ENCODE measurements at places on chromosomes 3 and 15.

- DNase-seq: no peak
Observed at GRCh38 chr3:127637971-127638370, 9.0 kb downstream of the PODXL2 start.

- no peak for DNase-seq
Observed at GRCh38 chr3:42745291-42745745, 27.7 kb downstream of the CCDC13 start.

DNA sequence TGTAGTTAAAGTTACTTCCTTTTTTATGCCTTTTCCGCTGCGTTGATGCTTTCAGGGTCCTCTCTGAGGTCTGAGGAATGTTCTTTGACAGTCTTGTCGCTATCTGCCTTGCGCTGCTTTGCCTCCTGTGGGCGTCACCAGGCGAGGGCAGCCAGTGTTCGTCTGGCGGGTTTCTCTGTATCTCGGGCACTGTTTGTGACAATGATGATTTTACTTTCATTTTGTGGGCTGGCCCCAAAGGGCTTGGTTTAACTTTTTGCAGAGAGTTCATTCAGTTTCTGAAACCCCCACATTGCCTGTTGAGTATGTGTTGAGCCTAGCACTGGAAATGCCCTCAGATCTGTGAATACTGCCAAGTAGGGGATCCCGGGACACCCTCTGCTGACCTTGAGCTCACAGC, 24.6 kb upstream of the SACM1L start:
- DNase-seq: no peak

GRCh38 chr3:127015282-127016042, 32.5 kb downstream of the PLXNA1 start:
- DNase-seq: peak; percentile 59

GRCh38 chr3:105429034-105429762, 62.5 kb downstream of the ALCAM start:
- no peak for DNase-seq

DNA sequence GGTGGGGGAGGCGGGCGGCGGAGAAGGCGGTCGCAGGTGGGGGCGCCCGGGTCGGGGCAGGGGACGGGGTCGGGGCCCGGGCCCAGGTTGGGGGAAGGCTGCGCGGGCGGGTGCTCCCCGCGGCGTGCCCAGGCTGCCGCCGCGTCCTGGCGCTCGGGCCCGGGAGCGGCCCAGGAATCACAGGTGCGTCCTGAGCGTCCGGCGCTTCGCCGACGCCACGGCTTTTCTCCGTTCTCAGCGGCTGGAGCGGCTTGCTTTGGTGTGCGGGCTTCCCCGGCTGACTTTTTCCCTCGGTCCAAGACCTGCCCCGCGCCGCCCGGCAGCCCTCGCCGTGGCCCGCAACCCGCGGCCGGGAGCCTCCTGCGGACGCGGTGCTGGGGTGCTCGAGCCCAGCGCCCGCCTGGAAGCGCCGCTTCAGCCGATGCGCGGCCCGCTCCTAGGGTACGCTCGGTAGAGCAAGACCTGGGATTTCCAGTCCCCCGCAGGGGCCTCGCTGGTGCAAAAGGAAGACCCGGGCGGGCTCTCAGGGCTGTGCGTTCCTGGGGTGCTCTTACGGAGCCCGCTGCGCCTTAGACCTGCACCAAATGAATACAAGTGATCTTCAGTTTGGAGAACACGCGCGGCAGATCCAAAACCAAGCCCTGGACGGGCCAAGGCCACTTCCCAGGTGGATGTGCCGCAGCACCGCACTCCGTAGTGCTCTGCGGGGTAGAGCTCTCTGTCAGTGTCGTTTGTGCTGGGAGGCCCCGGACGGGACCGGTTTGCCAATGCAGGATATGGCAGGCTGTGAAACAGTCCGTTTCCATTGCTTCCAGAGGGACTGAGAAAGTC, 639 bp downstream of the NIPA1 start:
- peak; percentile 62 for DNase-seq

DNA sequence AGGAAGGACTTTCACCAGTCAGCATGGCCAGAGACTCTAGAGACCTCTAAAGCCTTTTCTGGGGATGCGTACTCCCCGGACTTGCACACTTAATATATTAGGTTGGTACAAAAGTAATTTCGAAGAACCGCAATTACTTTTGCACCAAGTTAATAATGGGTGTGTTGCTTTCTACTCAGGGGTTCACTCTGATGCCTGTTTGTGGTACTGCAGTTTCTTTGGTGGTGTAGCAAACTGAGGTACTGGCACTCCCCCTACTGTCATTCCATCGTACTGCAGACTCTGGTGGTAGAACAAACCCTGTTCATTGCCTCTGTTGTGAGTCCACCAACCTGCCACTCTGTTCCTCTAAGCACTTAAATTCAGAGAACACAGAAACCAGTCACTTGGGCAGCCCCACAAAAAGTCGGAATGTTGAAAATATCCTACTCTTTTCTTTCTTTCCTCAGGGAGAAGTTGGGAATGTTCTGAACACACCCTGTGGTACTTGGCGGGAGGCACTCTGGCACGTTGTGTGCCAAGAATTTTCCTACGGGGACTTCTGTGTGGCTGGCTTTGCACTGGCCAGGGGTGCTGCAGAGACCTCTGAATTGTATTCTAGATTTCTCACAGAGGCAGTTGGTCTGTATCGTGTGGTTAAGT, 46.3 kb downstream of the GABRG3 start:
- peak; percentile 88 for DNase-seq

- DNase-seq: no peak
Observed at GRCh38 chr3:69690-70089, 126.9 kb upstream of the CHL1 start.

DNA sequence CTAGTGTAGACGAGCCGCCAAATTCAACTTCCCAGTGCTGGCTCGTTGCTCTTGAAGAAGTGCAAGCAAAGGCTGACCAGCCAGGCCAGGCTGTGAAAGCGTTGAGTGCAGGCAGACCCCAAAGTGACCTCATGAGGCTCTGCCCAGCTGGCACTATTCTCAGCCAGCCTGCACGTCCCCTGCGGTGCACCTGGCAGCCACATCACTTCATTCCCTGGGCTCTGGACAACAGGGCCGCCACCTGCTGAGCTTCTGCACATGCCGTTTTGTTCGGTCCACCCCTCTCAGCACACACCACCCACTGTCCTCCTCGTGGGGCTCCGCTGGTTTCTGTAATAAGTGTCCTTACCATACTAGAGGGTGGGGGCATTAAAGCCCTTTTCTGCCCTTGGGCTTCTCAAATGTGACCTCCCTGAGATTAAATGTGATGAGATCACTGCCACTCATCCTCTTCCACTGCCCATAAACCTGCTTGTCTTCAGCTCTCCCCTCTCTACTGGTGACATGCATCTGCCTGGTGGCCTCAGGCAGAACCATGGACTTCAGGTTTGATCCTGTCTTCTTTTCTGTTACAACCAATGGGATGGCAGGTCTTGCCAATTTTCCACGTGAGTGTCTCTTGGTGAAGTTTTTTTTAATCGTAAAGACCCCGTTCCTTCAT, 6.1 kb downstream of the RASGRF1 start:
- DNase-seq: no peak

DNA sequence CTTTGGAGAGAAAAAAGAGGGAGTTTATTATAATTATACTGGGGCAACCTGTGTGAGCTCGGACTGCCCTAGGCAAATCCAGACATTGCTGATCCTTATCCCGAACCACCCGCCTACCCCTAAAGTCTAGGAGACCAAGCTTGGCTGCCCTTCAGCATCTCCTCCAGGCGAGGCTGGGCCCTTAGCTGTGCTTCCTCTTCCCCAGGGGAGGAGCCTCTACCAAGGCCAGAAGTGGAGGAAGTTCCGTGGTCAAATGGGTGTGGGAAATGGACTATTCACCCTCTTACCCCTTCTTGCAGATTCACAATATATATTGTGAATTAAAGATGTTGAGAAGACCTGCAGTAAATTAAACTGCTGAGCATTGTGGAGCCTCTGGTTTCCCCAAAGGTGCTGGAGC, 158.3 kb upstream of the HES1 start:
- no peak for DNase-seq

DNA sequence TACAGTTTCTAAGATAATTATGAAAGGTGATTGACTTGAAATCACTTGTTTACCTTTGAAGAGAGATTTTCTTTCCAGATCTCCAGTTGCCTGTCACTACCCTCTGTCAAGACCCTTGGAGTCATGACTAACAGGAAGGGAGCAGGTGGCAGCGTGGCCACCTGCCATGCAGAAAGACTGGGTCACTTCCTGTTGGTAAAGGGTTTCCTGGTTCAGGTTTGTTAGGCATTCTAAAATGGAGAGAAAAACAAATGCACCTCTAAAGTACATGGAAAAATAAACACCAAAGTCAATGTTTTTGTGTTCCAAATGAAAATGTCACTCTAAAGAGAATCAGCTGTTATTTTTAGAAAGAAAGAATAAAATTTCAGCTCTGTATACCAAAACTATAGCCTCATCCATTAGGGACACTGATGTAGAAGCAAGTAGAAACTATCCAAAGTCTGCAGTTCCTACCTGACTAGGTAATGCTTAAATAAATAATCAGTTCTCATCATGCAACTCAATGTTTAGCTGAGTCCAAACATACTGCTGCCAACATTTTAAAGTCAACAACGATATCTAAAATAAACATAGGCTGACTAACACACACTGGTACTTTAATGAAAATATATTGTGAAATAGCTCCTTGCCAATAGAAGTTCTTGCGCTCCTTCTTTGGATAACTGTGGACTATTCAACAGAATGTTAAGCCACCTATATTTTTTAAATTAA, 23.9 kb upstream of the TM4SF1 start:
- no peak for DNase-seq

DNA sequence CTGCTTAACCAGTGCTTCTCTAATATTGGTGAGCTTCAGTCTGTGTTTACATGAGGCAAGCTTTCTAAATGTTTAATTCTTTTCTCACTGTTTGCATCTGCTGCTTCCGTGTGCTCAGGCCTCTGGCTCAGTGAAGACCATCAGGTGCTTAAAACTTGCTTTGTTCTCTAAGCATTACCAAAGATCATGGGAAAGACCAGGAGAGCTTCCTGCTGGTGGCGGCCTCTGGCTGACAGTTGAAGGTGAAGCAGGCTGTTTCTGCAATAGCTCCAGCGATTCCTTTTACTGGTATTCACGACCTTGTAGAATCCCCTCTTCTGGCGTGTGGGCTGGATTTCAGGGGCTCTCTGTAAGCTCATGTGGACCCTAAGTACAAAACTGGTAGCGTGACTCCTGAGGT, 45.1 kb downstream of the EDEM1 start:
- DNase-seq: peak; percentile 39

GRCh38 chr15:85010386-85011159, 28.9 kb downstream of the PDE8A start:
- no peak for DNase-seq

DNA sequence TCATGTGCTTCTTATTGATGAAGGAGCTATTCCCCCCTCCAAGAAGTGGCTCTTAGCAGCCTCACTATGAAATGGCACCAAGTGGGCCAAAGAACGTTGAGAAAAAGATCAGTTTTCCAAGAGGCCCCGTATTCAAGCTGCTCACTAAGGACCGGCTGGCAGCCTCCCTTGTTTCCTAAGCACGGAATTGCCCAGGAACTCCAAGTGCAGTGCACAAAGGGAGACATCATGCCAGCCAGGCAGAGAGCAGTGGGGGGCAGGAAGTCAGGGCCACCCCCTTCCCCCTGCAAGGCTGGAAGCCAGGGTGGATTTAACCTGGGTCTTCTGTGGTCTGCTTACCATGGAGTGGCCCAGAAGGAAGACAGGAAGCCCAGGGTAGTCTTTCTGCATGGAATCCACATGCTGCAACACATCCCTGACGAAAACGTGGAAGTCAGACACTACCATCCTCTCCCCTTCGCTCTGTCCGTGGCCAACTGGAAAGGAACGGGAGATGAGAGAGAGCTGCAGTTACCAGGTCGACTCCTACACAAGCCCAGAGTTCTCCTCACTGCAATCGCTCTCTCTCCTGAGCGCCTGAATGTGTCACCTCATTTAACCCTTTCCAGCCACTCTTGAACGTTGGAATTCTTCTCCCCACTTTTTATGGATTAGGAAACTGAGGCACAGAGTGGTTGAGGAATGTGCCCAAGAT, 49.5 kb downstream of the ABTB1 start:
- DNase-seq: peak; percentile 56

DNA sequence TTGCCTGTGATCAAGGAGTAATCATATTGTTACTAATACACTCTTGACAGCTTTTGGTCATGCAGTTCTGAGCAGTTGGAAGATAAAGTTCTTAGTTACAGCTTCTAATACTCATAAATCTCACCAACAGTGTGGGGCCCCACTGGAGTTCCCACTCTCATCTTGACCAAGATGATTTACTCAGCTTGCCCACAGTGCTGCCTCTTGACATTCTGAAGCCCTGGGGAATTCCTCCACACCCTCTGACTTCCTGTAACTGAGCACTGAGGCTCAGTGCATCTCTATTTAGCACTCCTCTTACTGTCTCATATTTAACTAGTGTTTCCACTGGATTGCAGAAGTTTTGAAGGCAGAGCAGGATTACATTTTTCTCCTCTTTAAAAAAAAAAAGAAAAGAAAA, 1.9 kb upstream of the ARL6IP5 start:
- DNase-seq: no peak

Measured in iPS-NIHi11 (cell line).